ENCODE measurements at places on chromosomes 1 and 21. TPM values are rescaled to one million over a fixed set of nuclear protein-coding genes. Genes with fewer than 3 reads are reported as not detected.
A peak's percentile ranks its signal among the peaks of the same experiment; 100 is the strongest.

The AIRE gene
- polyA plus RNA-seq = 0.99 TPM

The BCL2L15 gene
- polyA plus RNA-seq = 1.2 TPM

The FASLG gene
- polyA plus RNA-seq = not detected

GRCh38 chr1:230459465-230459864, 33.3 kb upstream of the PGBD5 start:
- no peak for DNase-seq

DNA sequence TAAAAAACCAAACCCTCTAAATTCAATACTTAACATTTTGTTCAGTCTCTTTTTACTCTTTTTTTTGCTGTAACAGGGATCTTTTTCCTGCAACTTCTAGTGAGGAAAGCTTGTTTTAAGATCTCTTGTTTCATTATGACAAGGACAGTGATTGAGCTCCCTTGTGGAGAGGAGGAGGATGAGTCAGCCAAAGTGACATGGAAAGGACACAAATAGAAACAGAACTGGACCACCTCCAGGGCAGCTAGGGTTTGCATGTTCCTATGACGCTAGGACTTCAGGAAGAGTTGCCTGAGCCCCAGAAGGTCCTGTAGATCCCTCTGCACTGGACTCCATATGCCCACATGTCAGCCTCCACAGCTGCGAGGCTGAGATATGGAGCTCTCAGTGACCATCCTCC, 212.6 kb upstream of the FAM78B start:
- peak; percentile 11 for DNase-seq

DNA sequence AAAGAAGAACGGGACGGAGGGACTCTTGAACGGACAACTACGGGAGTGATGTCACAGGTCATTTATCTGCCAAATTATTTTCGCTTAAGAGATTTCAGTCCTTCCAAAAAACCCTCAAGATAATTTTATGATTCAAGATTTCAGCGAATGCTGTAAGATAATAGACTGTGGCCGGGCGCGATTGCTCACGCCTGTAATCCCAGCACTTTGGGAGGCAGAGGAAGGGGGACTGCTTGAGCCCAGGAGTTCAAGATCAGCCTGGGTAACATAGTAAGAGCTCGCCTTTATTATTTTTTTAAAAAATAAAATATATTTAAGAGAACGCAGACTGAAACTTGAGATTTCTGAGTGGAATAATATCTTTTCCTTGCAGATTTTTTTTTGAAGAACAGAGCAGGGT, 609 bp downstream of the RWDD2B start:
- DNase-seq = no peak
